ENCODE measurements at places on chromosomes 16 and 17. TPM values are rescaled to one million over a fixed set of nuclear protein-coding genes. Genes with fewer than 3 reads are reported as not detected.
A peak's percentile ranks its signal among the peaks of the same experiment; 100 is the strongest.

Gene CACNA1G
- not detected for total RNA-seq

Gene DGKE
- 4.4 TPM for total RNA-seq

Gene LGALS9B
- not detected for total RNA-seq

DNA sequence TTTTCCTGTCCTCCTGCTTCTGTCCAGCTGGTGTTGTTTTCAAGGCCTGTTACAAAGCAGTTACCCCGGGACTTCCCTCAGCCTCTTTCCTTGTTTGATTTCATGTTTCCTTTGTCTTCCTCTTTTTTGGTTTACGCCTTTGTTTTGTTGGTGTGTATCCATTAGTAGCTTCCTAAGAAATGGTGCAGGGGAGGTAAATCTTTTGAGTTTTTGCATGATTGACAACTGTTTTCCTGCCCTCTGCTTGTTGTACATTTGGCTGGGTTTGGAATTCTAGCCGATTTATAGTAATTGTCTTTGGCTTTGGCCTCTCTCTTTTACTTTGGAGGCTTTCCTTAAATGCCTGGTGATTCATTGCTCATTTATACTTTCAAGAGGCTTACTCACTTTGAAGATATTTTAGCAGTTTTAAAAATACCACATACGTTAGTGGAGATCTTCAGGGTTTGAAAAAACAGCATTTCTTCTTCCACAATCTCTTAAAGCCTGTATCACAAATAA is 32.8 kb downstream of the DNAH2 start:
- no peak overlapping the region for H3K27ac ChIP-seq
- no peak for DNase-seq
- H3K27me3 ChIP-seq, result no peaks in the 10 kb centered on the region
- H3K4me3 ChIP-seq, result no peak overlapping the region
- peaks cover 4% of the 10 kb centered on the region for H3K4me1 ChIP-seq

- no peaks in the 10 kb centered on the region for H3K36me3 ChIP-seq
- H3K4me3 ChIP-seq, result no peak overlapping the region
- H3K27me3 ChIP-seq, result no peaks in the 10 kb centered on the region
- no peak overlapping the region for H3K27ac ChIP-seq
These were observed 1.8 kb downstream of the KNOP1 start for GRCh38 chr16:19716183-19716582.

GRCh38 chr17:1367351-1367745 is 32.7 kb downstream of the YWHAE start:
- no peaks in the 10 kb centered on the region for H3K36me3 ChIP-seq
- H3K4me3 ChIP-seq, result no peak overlapping the region
- no peak overlapping the region for H3K27ac ChIP-seq
- DNase-seq, result no peak

DNA sequence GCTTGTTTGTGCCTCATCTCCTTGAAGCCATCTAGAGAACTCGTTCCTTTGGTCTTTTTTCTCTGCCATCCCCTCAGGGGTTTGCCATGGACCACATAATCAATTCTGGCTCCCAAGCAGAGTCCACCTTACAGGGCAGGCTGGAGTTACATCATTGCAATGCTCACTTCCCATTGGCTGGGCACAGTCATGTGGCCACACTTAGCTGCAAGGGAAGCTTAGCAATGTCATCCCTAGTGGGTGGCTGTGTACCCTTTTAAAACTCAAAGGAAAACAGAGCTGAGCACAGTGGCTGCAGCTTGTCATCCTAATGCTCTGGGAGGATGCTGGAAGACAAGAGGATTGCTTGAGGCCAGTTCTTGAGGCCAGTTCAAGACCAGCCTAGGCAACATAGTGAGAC is 41.9 kb upstream of the POLR3E start:
- H3K27ac ChIP-seq, result no peak overlapping the region
- no peak for DNase-seq
- peaks cover 58% of the 10 kb centered on the region for H3K36me3 ChIP-seq
- no peaks in the 10 kb centered on the region for H3K27me3 ChIP-seq

Gene CPNE2
- 17.5 TPM for total RNA-seq

DNA sequence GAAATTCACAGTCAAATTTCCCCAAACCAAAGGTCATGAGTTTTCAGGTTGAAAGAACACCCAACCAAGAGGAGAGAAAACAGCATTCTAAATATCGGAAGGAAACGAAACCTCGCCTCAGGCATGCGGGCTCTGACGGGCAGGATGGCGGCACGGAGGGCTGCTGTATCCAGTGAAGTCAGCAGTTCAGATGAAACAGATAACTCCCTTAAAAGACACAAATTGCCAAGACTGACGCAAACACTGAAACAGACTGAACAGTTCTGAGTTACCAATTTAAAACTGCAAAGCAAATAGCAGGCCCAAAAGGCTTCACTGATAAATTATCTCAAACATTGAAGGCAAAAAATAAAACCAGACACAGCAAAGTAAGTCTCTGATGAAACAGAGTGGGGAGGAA is 20.6 kb upstream of the CDH15 start:
- no peaks in the 10 kb centered on the region for H3K27me3 ChIP-seq
- peak; percentile 25 for DNase-seq
- H3K4me1 ChIP-seq, result peaks cover 9% of the 10 kb centered on the region
- H3K36me3 ChIP-seq, result no peaks in the 10 kb centered on the region

- H3K27ac ChIP-seq, result peak within 1 kb of the TSS; percentile 66
- H3K36me3 ChIP-seq, result no peaks in the 10 kb centered on the region
- peak within 1 kb of the TSS; percentile 5 for H3K4me3 ChIP-seq
- peak; percentile 57 for DNase-seq
These were observed at the start of gene ACSF3 for GRCh38 chr16:89093602-89094251. Gene ACSF3 (plus strand): TSS chr16:89093852. CDS start chr16:89100682, 6,830 bp downstream.

- no peak within 1 kb of the TSS for H3K27ac ChIP-seq
- no peaks in the 10 kb centered on the region for H3K4me1 ChIP-seq
- no peak within 1 kb of the TSS for H3K4me3 ChIP-seq
- DNase-seq, result no peak
- H3K36me3 ChIP-seq, result no peaks in the 10 kb centered on the region
- H3K27me3 ChIP-seq, result peaks cover 21% of the 10 kb centered on the region
These were observed at the start of gene GAS2L2 for GRCh38 chr17:35752945-35753764. Gene GAS2L2 (minus strand): TSS chr17:35753239. CDS start chr17:35752850, 389 bp downstream.

Gene CNGB1
- not detected for total RNA-seq

Measured in adrenal gland (tissue), 19 donors.